ENCODE measurements at places on chromosomes 5 and 9.

- peak; percentile 71 for DNase-seq
These were observed 162.2 kb downstream of the HSD17B3 start for GRCh38 chr9:96139592-96140295.

- DNase-seq: no peak
These were observed 88.2 kb upstream of the HAND1 start for GRCh38 chr5:154566146-154566680.

- no peak for DNase-seq
These were observed 58.1 kb downstream of the PSAT1 start for GRCh38 chr9:78354989-78355388.

GRCh38 chr5:39475159-39475571, 50.4 kb upstream of the DAB2 start:
- no peak for DNase-seq

DNA sequence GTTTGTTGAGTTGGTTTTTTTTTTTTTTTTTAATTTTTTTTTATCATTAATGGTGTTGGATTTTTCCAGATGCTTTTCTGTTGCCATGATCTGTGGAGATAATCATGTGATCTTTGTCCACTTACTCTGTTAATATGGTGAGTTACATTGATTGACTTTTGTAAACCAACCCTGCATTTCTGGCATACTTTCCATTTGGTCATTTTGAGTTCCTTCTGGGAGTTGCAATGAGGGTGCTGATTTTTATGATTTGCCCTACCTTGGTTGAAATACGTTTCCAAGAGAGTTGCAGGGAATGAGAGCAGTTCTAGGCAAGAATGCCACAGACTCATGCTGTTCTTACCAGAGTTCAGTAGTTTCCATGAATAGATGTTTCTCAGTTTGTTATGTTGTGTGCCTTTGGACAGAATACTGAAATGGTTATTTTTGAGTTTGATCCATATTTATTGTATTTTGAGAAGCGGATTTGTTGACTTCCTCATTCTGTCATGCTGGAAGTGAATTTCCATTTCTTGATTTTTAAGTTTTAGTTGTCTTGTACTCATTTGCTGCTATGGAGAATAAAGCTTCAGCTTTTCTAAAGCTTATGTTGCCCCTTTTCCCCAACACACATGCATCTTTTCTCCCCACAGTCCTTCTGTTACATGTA, 69.0 kb downstream of the SCAMP1 start:
- no peak for DNase-seq

DNA sequence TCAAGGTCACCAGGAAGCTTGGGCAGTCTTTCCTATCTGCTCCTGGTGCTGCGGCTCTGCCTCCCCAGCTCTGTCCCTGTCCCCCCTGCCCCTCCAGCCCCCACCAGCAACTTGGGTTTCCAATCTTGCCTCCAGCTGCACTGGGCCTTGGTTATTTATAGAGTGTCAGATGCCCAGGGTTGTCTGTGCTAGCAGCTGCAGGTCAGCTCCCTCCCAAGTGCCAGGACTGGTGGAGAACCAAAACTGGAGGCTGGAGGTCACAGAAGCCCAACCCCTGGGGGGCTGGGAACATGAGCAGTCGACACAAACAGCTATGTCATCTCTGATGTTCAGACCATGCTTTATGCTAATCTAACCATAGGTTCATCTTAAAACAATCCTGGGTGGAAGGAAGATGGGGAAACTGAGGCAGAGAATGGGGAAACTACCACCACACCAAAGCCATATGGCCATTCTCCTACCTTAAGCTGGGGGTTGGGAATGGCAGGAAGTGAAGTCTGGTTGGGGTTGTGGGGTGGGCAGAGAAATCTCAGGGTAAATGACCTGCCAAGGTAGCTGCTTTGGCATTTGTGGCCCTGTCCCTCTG, 1.7 kb downstream of the TPM2 start:
- DNase-seq: no peak

DNA sequence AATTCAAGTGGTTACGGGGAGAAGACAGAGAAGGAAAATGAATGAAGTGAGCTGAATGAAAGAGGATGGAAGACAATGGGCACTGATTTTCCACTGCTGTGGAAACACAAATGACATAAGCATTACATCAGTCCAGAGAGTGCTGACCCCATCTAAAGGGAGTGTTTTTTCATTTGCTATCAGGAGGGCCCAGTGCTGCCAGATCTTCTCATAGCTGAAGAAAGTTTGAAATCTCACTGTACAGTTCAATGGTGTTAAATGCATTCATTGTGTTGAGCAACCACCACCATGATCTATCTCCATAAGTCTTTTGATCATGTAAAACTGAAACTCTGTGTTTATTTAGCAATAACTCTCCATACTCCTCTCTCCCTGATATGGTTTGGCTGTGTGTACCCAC, 41.5 kb upstream of the STARD4 start:
- DNase-seq: peak; percentile 34

GRCh38 chr9:69936427-69936826, 107.2 kb upstream of the MAMDC2 start:
- peak; percentile 53 for DNase-seq

GRCh38 chr5:88092958-88093605, 175.6 kb downstream of the TMEM161B start:
- DNase-seq: no peak
